ENCODE measurements at places on chromosomes 7 and 10. TPM values are rescaled to one million over a fixed set of nuclear protein-coding genes. Genes with fewer than 3 reads are reported as not detected.

DNA sequence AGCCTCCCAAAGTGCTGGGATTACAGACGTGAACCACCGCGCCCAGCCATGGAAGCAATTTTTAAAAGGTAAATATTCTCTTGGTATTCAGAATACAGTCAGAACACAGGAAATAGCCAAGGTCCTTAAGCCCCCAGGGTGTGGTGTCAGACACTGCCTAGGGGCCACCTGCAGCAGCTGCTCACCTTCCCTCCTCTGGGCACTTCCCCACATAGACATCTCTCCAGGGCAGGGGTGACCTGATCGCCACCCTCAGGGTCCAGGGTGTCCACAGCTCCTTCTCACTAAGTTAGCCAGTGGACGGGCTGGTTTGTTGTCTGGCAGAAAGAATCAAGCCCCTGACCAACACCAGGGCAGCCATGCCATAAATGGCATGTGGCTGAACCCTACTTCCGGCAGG, 15.9 kb downstream of the URGCP start:
- no peak for DNase-seq

Gene AQP1
- polyA plus RNA-seq = 245 TPM

- DNase-seq = no peak
These were observed 223.3 kb upstream of the FERD3L start for GRCh38 chr7:19368491-19368925.

Gene CYP2E1
- polyA plus RNA-seq = 0.49 TPM

All from heart right ventricle (tissue), 16 donors.